ENCODE measurements at places on chromosomes 6 and 20. TPM values are rescaled to one million over a fixed set of nuclear protein-coding genes. Genes with fewer than 3 reads are reported as not detected.

DNA sequence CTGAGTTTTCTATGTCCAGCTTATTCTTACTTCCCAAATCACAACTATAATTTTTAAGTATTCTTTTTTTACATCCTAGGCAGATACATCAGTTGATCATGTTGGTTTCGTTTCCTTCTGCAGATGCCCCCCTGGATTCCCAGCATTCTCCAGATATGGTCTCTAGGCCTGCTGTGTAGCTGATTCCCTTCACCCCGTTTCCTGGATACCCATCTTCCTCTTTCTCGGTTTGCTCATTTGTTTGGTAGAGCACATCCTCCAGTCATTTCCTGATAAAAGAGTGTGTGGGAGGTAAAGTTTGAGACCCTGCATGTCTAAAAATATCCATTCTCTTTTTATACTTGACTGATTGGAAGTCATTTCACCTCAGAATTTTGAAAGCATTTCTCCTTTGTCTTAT, 66.4 kb downstream of the ANKS1A start:
- DNase-seq: no peak

COL11A2 gene
- polyA plus RNA-seq: 69.6 TPM

PXDC1 gene
- 22.9 TPM for polyA plus RNA-seq

SNAP25 gene
- polyA plus RNA-seq: 7.6 TPM

SIRPA gene
- polyA plus RNA-seq: 30.4 TPM

RIMS4 gene
- polyA plus RNA-seq: 6.5 TPM

DNA sequence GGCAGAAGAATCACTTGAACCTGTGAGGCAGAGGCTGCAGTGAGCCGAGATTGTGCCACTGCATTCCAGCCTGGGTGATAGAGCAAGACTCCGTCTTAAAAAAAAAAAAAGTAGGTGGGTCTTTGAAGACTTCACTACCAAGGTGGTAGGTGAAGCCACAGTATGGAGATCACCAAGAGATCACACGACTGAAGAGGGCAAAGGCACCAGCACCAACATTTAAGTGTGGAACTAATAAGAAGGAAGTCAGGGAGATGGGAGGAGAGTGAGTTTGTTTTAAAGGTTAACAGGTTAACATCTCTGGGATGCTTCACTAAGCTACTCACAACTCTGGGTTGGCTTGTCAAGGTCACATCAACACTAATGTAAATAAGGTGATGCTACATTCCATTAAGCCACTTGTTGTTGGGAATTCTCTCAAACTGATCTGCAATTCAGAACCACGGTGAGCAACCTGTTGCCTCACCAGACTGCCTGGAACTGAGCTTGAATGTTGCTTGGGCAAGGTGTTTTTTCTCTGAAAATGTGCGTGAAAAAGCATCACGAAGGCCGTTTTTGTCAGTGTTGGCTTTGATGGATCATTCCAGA, 48.7 kb downstream of the KCTD20 start:
- DNase-seq: no peak

RGL2 gene
- polyA plus RNA-seq: 62.5 TPM

DNA sequence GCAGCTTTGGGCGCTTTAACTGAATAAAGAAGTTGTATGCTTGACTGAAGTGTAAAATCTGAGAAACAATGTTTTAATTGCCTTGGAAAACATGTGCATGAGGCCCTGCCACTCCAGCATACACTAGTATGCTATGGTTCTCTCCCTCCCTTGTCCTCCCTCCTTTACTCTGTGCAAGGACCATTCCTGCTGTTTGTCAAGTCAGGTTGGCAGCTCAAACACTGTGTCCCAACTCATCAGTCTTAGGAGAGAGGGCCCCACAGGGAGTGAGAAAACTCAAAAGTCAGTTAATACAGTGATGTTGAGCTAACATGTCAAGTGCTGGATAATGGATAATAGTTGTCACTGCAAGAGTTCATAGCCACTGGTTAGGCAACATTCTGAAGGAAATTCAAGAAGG, 543.6 kb downstream of the GRIK2 start:
- DNase-seq: no peak

OVOL2 gene
- not detected for polyA plus RNA-seq

Measured in muscle of back (tissue), 13 donors.